Stimulated activated CD4-positive, alpha-beta T cell treated with anti-CD3 and anti-CD28 coated beads, Interleukin-1b, Interleukin-23, amount 100 ng/mL, for 4 hours (primary cell): ENCODE measurements at places on chromosomes 3 and 15.

GRCh38 chr15:53910236-53910849 is 67.9 kb upstream of the UNC13C start:
- no peak for DNase-seq

GRCh38 chr3:113000691-113001090 is 9.9 kb downstream of the GTPBP8 start:
- no peak for DNase-seq

DNA sequence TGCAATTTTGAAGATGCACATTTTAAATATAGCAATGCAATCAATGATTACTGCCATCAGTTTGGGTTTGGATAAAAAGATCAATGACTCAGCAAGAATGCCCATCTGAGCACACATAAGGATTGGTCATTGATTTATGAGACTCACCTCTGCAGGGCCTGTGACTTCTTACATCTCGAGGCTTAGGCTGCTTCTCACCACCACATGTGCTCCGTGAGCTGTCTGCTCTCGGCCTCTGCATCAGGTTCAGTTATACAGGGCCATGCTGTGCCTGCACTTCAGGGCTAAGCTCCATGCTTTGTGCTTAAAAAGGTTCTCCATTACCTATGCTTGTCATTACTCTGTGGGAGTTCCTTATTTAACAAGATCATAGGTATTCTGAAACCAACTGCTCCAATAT is 887.5 kb downstream of the DIPK2A start:
- DNase-seq: no peak

DNA sequence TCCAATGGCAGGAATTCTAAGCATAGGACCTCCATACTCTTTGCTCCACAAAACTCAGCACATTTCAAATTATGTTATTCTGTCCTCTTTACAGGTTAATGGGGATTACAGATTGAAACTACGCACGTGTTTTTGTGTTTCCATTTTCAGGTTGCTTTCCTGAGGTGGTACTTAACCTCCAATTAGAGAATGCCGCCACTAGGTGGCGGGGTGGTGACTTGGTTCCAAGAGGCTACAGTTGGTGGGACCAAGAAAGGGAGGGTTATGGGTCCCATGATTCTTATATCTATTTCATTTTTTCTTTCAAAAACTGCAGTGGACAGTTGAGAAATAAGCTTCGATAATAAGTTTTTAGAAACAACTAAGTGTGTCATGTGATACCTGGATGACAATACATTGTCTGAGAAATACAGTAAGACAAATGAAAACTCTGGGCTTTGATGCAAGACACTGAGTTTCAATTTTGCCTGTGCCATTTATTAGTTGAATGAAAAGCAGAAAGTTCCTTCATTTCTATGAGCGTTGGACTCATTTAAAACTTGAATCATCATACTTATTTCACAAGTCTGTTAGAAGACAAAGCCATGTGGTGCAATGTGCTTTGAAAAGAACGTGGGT is 539.0 kb downstream of the FGF12 start:
- DNase-seq: peak; percentile 17

- no peak for DNase-seq
Measured at GRCh38 chr15:59339252-59339672, 33.4 kb downstream of the MYO1E start.

DNA sequence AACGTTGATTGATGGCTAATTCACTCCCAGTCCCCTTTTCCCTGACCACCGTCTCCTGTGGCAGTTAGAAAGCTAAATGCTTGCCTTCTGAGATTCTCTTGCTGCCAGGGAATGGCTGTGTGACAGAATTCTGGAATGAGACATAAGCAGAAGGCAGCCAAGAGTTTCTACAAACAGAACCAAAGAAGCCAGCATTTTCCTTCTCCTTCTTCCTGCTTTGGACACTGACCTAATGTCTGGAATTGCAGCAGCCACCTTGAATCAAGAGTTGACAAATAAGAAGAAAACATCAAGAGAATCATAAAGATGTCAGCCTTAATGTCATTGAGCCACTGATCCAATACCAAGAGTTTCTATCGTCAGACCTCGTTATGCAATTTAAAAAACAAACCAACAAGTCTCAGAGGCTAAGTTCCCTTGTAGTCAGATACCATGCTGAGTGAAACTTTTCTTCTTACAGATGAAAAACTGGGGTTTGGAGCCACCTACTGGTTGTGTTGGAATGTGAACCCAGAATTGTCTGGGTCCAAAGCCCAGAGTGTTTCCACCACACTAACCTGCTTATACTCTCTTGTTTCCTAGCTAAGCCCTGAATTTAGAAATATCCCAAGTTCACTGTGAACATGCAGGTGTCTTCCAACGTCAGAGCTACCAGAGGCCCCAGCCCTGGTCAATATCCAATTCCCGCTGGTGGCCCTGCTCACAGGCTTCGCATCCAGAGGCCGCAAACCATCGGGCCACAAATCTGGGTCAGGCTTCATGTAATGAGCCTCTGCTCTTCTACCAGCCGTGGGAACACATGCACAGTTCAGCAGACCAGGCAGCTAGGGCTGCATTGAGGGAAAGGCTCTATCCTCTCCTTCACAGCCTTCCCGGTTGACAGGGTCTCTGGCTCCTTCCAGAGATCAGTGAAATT is 42.5 kb downstream of the MCF2L2 start:
- DNase-seq: no peak

DNA sequence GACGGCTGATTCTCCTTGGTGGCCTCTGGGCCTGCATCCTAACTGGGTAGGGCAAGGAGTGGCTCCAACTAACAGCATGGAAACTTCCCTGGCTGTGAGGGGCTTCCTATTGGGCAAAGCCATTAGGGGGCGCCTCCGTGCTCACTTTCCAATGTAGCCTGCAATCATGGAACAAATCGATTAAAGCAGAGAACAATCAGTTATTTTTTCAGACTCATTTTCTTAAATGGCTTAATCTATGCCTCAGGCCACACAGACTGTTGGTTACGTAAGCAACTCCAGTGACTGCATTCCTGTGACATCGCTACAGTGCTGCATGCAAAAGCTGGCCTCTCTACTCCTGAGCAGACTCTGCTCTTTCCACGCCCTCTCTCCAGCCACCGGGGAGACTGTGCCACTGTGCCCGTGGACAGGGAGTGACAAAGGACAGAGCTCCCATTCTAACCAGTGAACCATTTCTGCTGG is 278.9 kb downstream of the KLF13 start:
- no peak for DNase-seq

- DNase-seq: no peak
Measured at GRCh38 chr15:56910801-56911200, 7.6 kb upstream of the TCF12 start.

DNA sequence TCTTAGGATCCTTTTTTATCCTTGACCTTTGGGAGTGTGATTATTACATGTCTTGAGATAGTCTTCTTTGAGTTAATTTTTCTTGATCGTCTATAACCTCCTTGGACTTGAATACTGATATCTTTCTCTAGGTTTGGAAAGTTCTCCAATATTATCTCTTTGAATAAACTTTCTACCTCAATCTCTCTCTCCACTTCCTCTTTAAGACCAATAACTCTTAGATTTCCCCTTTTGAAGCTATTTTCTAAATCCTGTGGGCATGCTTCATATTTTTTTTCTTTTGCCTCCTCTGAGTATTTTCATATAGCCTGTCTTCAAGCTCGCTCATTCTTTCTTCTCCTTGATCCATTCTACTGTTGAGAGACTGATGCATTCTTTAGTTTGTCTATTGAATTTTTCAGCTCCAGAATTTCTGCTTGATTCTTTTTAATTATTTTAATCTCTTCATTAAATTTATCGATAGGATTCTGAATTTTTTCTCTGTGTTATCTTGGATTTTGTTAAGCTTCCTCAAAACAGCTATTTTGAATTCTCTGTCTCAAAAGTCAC is 12.1 kb downstream of the USF3 start:
- no peak for DNase-seq

GRCh38 chr3:25397150-25397549 is 30.9 kb upstream of the RARB start:
- DNase-seq: no peak

GRCh38 chr3:138438896-138439295 is 4.5 kb downstream of the ESYT3 start:
- no peak for DNase-seq

DNA sequence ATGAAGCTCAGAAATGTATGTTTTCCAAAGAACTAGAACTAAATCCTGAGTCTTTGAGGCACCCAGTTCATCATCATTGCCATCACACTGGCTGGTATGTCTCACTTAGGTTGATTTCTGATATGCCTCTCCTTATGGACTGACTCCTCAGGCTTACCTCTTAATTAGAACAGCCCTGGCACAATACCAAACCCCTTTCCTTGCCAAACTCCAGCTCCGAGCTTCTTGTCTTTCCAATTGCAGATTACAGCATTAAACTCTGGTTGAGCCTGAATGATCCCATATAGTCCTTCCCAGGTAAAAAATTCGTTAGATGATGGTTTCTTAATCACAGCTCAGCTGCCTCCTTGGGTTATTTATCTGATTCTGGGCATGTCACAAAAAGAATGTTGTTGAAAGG is 66.3 kb downstream of the RTP4 start:
- DNase-seq: no peak

GRCh38 chr3:15470261-15470660 is 42.9 kb downstream of the EAF1 start:
- DNase-seq: no peak

DNA sequence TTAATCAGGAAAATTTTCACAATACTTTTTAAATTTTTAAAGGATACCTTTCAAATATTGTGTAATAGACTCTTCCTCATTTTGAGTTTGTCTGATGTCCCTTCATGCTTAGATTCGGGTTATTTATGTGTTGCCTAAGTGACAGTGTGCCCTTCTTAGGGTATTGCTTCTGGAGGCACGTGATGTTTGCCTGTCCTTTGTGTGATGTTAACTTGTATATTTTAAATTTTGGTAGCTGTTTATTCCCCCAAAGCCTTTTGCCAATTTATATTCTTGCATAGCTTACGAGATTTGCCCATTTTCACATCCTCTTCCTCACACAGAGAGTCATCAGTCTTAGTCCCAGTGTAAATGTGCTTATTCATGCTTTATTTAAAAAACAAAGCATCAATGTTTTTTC is 433.1 kb downstream of the EPHB1 start:
- no peak for DNase-seq

GRCh38 chr15:85886309-85886811 is 91.6 kb upstream of the KLHL25 start:
- no peak for DNase-seq

DNA sequence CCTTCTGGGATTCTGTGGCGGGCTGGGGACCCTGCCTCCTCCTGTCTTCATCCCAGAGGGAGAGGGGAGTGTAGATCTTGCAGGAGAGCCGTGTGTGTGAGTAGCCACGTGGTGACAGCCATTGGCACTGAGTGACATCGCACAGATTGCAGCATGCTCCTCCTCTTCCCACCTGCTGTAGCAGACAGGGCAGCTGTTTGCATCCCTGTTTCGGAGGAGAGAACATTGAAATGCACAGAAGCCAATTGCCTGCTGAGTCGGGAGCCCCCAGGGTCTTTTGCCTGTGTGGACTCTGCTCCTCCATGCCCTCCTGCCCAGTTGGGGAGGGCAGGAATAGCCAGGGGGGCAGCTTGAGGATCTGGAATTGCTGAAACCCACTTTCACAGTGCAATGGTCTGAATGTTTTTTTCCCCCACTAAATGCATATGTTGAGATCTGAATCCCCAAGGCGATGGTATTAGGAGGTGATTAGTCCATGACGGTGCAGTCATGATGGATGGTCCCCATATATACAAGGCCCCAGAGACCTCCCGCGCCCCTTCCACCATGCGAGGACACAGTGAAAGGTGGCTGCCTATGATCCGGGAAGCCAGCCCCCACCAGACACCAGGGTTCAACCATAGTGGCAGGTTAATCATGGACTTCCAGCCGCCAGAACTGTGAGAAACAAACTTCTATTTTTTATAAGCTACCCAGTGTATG is 66.8 kb downstream of the CHRNA7 start:
- no peak for DNase-seq

GRCh38 chr3:57691411-57692132 is 1.3 kb downstream of the DENND6A start:
- DNase-seq: no peak

GRCh38 chr3:90005281-90005847 is 897.9 kb downstream of the EPHA3 start:
- DNase-seq: no peak

GRCh38 chr15:92610101-92610520 is 45.5 kb downstream of the FAM174B start:
- DNase-seq: no peak

DNA sequence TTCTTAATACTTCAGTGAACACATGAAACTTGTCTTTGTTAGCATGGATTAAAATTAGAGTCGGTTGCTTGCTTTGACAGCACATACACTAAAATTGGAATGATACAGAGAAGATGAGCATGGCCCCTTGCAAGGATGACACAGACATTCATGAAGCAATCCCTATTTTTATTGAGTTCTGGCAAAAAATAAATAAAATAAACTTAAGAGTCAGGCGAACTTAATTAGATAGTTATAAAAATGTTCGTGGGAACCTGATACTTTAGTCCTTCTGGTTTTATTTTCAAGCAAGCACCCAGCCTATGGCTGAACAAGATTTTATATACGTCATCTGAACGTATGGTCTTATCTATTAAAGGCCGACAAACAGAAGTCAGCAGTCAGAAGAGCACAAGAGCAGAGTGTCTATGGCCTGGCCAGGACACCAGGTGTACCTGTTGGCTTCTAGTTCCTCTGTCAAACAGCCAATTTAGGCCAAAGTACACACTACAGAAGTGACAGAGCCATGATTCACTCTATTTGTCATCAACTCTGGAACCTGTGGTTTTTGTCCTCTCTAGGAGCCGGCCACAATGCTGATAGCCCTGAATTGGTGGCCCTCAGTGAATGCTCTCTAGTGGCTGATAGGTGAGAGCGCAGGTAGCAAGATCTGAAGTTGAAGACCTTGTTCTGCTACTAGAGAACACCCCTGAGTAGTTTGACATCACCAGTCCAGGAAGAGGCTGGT is 64.3 kb downstream of the LEO1 start:
- no peak for DNase-seq

DNA sequence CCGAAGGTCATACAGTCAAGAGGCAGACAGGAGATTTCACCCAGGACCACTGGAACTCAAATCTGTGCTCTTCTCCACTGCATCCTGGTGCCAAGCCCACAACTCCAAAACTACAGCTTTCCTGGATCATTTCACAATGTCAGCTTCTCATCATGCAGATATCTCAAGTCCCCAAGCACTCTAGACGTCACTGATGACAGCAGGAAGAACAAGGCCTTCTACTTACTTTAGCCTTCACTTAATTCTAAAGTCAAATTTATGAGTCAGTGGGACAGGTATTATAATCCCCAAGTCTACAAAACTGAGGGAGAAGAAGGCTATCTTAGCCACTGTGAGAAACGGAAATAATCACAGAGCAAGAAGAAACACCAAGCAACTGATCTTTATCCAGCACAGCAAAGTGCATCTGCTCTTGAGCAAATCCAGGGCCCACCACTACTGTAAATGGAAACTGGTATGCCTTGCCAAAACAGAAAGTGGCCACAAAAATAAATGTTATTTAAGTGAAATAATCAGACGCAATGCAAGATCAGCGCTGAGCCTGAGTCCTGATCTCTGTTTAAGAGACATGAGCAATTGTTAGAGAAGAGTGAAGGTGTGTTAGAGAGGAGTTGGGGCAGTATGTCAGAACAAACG is 928 bp downstream of the RAD18 start:
- DNase-seq: no peak
